ENCODE measurements at places on chromosomes 4 and X.
A peak's percentile ranks its signal among the peaks of the same experiment; 100 is the strongest.

DNA sequence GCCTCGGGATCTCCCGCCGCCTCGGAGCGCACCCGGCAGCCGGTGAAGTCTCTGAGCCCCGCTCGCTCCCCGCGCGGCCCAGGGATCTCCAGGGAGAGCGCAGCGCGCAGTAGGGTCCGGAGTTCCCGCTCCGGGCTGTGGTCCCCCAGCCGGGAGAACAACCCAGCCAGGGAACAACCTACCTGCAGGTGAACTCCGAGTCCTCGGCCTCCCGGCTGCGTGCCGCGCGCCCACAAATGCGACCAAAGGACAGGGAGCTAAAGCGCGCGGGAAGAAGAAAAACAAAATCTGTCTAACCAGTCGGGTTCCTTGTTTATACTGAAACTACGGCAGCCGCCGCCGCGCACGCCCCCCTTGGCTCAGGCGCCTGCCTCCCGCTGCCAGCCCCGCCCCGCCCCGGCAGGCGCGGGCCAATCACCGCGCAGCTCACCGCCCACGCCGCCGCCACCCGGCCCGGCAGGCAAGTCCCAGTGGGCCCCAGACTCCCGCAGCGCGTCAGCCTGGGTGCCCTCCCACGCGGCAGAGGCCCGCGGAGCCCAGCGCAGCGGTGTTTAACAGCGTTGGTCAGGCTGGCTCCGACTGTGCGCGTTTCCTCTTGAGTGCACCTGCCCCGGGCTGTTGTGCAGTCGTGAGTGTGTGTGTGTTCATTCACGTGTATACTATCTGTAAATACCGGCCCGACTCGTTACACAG, at the start of gene RASGEF1B:
TSS of gene RASGEF1B (minus strand) at position 320 of the 693 bp plus-strand sequence. CDS start 12,399 bp downstream, outside the sequence.
- DNase-seq: no peak

DNA sequence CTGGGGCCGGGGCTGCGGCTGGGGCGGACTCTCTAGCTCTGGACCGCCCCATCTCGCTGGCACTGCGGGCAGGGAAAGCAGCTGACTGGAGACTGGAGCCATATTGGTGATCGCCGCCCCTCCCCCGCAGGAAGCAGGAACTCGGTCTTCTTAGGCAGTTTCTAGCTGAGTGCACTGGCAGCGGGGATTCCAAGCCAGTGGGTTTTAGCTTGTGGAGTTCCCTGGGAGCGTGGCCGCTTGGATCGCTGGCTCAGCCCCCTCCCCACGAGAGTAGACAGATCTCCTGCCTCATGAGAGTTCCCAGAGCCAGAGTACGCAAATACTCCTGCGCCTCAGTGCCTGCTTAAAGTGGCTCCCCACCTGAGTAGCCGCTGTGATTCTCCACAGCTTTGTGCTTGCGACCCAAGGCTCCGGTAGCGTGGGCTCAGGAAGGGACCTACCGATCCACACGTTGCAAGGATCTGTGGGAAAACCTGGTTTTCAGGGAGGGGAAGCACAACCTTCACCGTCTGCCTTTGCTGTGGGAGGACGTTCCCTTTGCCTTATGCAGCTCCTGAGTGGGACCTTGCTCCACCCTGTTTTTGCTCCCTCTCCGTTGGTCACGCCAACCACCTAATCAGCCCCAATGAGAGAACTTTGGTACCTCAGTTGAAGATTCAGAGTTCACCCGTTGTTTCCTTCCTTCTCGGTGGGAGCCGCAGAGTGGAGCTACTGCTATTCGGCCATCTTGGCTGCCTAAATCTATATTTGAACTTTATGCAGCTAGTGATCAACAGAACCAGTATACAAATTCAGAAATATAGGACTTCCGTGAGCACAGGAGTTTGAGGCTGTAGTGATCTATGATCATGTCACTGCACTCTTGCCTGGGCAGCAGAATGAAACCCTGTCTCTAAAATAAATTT, 803.9 kb upstream of the PCDH10 start:
- DNase-seq: no peak

DNA sequence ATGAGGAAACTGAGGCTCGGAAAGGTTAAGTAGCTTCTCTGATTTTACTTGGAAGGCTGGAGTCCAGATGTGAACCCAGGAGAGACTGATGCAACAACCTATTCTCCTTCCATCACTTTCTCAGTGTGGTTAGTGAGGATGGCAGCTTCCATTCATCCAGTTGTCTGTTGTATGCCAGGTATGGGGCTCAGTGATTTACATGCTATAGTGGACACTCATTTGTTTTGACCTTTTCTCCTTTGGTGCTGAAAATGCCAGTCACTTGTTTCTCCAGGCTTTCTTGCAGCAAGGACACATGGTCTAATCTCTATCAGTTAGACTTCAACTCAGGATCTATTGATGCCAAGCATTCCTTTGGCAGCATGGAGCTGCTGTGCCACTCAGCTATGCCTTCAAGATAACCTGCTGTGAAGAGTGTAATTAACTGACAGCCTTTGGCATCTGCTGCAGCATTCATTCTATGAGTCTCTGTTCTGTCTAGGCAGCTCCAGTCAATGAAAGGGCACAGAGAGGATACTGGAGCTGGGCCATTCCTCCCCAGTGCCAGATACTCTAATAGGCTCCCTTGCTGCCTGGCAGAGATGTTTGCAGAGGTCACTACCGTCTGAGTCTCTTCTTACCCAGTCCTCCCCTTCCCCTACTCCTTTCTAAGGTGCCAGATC, 11.0 kb upstream of the CWH43 start:
- DNase-seq: no peak

DNA sequence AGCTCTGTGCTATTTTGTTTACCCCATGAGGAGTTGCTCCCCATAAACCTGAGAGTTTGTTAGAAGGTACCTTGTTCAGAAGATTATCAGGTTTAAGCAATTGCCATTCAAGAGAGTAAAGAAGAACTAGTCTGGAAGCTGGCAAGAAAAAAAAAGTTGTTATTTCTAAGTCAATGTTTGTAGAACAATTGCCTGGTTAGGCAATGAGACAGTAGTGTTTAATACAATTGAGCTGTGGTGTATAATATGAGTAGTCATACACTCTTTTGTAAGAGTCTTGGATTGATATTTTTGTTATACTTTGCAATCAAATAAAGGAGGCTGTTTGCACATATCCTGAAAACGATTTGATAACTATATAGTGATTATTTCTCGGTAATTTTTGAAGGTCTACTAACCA, 44.7 kb downstream of the GALNT7 start:
- no peak for DNase-seq

- no peak for DNase-seq
These were observed 4.1 kb downstream of the BRS3 start for GRCh38 chrX:136491832-136492231.

GRCh38 chrX:41033299-41033698, 51.9 kb upstream of the USP9X start:
- DNase-seq: no peak

DNA sequence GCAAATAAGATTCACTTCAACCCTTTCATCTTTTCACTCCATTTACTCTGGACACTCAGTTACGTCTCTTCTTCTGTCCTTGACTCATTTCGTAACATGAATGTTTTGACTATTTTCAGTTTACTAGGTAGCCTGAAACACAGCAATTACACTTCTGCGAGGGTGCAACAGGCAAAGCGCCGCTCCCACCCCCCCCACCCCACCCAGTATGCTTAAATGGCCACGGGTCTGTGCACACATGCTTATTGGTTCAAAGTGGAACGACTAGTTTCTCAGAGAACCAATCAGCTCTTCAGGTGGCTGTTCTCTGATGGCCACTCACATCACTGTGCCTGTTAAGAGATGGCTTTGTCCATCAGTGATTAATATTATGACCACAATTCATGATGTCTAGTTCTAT, 3.5 kb downstream of the BEND4 start:
- no peak for DNase-seq

DNA sequence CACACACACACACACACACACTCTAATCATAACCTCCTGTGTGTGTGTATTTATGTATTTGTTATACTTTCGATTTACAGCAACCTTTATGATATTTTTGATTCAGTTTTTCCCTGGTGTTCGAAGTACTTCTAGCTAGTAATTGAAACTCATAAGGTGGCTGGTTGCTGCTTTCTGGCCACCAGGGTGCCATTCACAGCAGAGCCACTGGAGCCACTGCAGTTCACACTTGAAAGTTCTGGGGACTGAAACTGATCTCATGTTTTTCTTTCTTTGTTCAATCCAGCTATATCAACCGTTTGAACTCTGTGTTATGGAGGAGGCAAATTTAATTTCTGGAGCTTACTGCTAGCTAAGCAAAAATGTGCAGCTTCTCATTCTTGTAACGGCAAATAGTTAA, 419.4 kb downstream of the ADGRL3 start:
- no peak for DNase-seq

GRCh38 chrX:17939724-17940123, 78.6 kb upstream of the RAI2 start:
- DNase-seq: no peak

DNA sequence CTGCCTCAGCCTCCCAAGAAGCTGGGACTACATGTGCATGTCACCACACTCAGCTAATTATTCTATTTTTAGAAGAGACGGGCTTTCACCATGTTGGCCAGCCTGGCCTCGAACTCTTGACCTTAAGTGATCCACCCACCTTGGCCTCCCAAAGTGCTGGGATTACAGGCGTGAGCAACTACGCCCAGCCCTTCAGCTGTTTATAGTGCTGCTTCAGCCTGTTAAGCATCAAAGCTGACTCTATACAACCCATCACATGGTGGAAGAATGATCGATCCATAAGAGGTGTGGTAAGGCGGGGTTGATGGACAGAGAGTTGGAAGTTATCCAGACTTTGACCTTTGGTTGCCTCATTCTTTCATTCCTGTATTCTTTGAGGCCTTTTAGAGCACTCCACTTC, 56.2 kb upstream of the RAPGEF2 start:
- no peak for DNase-seq

GRCh38 chr4:154349829-154350228, 141.8 kb downstream of the DCHS2 start:
- DNase-seq: no peak

GRCh38 chrX:40325161-40325560, 227.4 kb upstream of the BCOR start:
- DNase-seq: no peak

DNA sequence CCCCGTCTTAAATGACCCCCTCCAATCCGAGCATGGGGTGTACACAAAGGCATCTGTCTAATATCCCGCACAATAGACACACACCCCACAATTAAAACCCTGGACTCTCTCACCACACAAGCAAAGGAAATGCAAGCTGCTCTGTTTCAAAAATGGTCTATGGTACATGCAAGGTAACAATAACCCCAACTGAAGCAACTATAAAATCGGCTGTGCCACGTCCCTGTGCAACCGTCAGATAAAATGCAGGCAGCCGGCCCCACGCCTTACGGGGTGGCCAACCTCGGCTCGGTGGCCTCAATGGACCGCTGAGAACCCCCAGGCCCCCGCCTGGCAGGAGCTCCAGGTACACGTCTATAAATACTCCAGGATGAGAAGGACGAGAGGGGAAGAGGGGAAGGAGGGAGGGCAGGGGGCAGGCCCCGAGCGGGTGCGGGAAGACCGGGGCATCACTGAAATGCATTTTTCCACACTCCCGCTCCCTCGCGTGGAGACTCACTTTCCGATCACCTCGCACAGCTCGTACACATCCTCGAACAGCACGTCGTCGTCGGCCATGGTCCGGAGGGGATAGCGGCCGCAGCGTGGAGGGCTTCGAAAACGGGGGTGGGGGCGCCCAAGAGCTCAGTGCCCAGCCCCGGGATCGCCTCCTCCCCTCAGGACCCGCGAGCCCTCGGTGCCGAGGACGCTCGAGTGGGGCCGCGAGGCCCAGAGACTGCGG, 763 bp downstream of the CASK start:
- no peak for DNase-seq

DNA sequence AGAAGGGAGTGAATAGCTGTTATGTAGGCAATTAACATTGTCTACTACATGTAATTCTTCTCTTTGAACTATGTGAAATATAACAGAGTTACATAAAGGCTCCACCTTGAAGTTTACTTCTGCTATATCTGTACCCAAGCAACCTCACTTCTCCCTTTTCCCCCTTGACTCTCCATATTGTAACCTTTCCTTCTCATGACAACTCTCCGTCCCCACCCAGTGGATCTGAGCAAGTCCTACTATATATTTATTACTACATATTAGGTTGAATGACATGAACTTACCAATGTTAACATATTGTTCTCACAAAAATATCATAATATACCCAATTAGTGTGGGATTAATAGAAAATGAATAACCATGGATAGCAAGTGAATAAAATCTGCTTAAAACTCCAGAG, 93.2 kb upstream of the ATP8A1 start:
- DNase-seq: no peak

- no peak for DNase-seq
These were observed 426 bp upstream of the XIAP start for GRCh38 chrX:123859409-123859845.

DNA sequence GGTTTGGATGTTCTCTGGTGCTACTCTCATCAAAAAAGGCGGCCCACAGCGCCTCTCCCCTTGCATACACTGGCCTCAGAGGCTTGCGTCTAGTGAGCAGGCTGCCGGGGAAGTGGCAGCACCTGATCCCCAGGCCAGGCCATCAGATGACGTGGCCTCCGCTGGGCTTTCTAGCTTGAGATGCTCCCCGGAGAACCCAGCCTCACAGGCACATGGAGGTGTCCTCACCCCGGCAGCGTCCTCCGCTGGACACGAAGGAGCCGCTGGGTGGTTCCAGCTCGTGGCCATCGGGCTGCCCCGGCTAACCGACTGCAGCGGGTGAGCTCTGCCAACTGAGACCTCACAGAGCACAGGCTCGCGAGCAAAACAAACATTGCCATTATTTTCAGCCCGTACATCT, 12.8 kb downstream of the IRAK1 start:
- no peak for DNase-seq

GRCh38 chr4:154368060-154368459, 123.5 kb downstream of the DCHS2 start:
- no peak for DNase-seq

GRCh38 chr4:80726471-80726870, 304.0 kb upstream of the BMP3 start:
- no peak for DNase-seq

GRCh38 chr4:125338814-125339213, 24.1 kb downstream of the FAT4 start:
- DNase-seq: no peak

DNA sequence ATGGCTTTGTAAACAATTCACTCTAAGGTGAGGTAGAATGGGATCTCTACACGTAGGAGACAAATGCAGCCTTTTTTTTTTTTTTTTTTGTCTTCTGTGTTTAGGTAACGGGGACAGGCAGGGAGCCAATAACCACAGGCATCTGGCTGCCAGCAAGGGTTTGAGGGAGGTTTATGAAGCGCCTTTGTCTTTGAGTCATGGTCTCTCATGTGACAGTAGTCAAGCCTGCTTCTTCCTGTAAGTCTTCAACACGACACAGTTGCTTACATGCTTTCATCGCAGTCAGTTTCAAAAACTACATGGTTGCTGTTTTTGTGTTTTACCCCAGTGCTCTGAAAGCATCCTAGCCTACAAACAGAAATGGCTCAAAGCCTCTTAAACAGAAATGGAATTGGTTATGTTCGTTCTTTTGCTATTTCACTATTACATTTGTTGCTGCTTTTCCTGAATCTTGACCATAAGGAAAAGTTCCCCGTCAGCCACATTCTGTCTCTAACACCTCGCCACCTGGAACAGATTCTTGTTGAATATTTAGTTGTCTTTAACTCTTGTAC, 127.8 kb upstream of the METTL14 start:
- DNase-seq: peak; percentile 2

- no peak for DNase-seq
These were observed 293.1 kb downstream of the TENM3 start for GRCh38 chr4:182536221-182536811.

- DNase-seq: no peak
These were observed 188.7 kb upstream of the AADAT start for GRCh38 chr4:170278460-170278859.

GRCh38 chr4:128386761-128387599, 99.4 kb upstream of the PGRMC2 start:
- peak; percentile 91 for DNase-seq

Data from AG04449 (cell line).